ENCODE measurements at places on chromosomes 1 and 21. TPM values are rescaled to one million over a fixed set of nuclear protein-coding genes. Genes with fewer than 3 reads are reported as not detected.

The BCAR3 gene
- 0.66 TPM for polyA plus RNA-seq

The CFH gene
- polyA plus RNA-seq = not detected

The CHRM3 gene
- 2.0 TPM for polyA plus RNA-seq

The TRIM46 gene
- 0.92 TPM for polyA plus RNA-seq

GRCh38 chr1:223344491-223344890, 19.5 kb downstream of the SUSD4 start:
- DNase-seq = no peak
